ENCODE measurements at places on chromosomes 5 and 9.

DNA sequence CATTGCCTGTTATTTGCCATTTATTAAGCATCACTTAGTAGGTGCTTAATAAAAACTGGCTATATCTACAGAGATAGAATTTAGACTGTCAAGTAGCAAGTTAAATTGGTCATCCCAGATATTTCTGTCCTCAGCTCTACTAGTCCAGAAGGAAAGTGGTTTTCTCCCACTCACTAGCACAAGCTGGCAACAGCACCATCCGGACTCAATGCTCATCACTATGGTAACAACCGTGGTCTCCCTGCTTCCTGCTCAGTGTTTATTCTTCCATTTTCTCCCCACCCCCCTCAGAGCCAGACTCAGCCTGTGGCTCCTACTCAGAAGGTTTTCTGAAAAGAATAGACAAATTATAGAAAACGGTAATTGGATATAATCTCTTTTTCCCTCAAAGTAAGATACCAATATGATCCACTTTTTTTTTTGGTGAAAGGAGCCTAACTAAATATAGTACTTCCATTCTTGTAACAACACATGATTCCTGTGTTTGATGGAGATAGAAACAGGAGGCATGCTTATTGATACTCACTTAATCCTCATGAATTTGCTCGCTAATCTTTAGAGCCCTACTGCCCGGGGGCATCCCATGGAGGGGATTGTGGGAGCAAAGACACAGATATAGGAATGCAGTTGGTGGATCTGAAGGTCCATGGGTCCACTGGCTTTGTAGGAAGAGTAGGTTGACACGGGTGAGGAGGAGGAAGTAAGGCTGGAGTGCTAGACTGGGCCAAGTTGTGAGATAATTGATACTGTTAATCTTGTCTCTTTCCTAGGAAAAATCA is 191.4 kb downstream of the MAN2A1 start:
- no peak for DNase-seq

DNA sequence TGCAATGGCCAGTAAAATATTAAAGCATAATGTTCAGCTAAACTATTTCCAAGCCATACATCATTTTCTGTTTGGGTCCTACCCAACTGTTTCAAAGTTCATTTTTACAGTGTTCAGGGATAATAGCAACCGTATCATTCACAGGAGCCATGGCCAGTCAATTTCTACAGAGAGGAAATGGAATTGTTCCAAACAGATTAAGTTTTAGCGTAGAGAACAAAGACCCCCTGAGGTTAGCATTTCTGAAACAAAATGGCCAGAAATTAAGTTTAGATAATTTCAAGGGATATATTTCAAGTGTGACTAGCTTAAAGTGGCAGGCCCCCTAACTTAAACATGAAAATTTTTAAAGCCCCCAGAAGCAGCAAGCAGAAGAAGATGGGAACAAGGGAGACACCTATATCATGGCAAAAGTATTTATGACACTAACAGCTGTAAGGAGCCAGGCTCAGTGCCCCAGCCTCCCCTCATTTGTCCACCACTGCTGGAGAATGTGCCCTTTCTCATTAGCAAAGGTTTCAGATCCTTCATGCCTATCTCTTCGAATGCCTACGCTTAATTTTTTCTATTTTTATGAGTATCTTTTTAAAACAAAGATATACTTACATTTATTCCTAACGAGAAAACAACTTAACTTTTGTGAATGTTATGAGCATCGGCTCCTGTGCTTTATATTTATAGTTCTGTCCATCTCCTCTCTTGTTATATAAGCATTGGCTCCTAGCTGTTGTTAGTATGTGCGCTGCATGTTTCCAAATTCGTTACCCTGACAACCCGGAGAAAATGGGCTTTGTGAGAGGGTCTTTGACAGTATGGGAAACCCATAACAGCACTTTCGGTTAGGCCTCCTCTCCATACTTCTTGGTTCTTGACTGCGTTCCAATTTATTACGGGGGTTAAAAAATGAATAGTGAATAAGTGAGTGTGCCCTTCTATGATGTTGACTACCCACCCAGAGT is 116.3 kb downstream of the MED27 start:
- no peak for DNase-seq

DNA sequence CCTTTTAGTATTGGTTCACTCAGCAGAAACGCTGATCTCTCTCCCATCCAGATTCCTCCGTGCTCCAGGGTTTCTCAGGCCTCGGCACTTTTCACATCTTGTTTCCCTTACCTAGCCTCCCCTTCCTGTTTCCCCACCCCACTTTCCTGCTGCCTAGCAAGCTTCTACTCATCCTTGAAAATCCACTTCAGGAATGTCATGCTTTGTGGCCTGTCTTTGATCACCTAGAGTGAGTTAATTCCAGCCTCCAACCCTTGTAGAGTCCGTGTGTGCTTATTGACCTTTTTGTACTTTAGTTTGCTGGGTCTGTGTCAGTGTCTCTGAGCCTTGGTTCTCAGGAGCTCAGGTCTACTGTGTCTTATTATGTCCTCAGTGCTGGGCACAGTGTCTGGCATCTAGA is 116.6 kb downstream of the AOPEP start:
- DNase-seq = no peak

DNA sequence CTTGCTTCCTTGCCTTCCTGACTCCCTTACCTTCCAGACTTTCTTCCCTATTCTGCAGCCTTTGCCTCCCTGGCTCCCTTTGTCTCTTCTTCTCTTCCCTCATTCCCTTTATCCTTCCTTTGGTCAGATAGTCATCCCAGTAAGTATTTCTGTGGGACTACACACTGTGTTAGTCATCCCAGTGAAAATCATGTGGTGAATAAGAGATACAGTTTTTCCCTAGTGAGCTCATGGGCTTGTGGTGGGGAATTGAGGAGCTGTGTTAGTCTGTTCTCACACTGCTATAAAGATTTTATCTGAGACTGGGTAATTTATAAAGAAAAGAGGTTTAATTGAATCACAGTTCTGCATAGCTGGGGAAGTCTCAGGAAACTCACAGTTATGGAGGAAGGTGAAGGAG is 109.8 kb upstream of the EDIL3 start:
- no peak for DNase-seq

- no peak for DNase-seq
Measured at GRCh38 chr5:111509119-111509518, 3.2 kb downstream of the STARD4 start.

GRCh38 chr5:142922223-142922952 is 152.2 kb downstream of the ARHGAP26 start:
- peak; percentile 32 for DNase-seq

- no peak for DNase-seq
Measured at GRCh38 chr5:128469912-128470311, 68.1 kb downstream of the FBN2 start.

GRCh38 chr5:7436521-7436920 is 40.6 kb downstream of the ADCY2 start:
- no peak for DNase-seq

GRCh38 chr5:126732716-126733115 is 44.2 kb upstream of the LMNB1 start:
- no peak for DNase-seq

DNA sequence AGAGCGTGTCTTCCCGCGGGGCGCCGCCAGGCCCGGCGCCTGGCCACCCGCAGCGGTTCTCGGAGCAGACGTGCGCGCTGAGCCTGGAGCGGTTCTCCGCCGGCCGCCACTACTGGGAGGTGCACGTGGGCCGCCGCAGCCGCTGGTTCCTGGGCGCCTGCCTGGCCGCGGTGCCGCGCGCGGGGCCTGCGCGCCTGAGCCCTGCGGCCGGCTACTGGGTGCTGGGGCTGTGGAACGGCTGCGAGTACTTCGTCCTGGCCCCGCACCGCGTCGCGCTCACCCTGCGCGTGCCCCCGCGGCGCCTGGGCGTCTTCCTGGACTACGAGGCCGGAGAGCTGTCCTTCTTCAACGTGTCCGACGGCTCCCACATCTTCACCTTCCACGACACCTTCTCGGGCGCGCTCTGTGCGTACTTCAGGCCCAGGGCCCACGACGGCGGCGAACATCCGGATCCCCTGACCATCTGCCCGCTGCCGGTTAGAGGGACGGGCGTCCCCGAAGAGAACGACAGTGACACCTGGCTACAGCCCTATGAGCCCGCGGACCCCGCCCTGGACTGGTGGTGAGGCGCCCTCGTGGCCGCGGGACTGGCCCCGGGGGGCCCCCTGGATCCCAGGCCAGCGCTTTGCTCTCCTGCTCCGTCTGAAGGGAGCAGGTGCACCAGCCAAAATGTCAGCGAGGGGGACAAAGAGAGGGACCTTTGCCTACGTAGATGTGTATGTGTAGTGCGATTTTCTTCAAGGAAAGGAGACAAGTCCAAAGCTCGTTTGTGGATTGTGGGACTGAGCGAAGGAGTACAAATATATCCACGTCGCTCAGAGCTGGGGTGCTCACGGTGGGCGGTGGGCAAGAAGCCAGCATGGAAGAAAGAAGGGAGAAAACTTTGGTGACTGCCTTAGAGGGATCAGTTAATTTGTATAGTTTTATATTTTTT is 19.5 kb downstream of the BTNL9 start:
- no peak for DNase-seq

- DNase-seq = peak; percentile 16
Measured at GRCh38 chr5:7886849-7887475, 18.0 kb downstream of the MTRR start.

DNA sequence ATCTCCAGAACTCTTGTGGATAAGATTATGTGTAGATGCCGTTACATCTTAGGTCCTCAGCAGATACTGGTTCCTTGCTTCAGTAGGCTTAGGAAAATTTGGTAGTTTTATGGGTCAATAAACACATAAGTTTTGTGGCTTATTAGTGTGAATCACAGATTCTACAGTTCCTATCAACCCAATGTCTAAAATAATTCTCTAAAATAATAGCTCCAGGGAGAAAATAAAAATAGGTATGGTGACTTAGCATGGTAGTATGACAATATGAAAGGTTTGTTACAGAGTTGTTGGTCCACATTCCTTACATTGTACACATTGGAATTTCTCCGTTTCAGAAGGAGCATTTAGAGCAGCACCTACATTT is 91.7 kb downstream of the AOPEP start:
- DNase-seq = no peak

GRCh38 chr5:36882250-36882649 is 5.7 kb downstream of the NIPBL start:
- peak; percentile 26 for DNase-seq

GRCh38 chr5:77893225-77893860 is 117.2 kb upstream of the TBCA start:
- DNase-seq = peak; percentile 81

DNA sequence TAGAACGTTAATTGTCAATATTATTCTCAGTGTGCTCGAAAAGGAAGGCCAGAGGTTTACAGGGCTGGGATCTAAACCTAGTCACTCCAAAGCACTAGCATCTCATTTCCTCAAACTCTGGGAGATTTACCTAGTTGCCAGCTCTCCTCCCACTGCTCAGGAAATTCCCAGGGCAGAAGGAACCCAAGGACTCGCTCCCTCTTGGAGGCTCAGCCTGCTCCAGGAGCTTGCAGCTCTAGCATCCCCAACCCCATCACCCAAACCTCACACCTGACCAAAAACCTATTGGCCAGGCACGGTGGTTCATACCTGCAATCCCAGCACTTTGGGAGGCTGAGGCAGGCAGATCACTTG is 26.0 kb downstream of the SERINC5 start:
- DNase-seq = no peak

DNA sequence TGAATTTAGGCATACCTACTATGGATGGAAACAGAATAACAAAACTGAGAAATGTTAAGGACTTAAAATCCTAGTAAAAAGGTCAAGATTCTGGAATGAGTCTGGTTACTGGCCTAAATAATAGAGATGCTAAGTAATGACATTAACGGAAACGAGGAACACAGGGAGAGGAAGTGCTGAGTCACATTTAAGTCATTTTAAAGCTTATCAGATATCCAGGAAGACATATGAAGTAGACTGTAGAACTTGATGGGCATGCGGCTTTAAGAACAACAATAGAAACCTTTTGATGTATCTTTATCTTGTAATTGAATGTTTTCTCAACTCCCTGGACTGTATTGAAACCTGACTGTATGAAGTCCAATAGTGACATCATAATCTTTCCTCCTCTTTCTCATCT is 1251.4 kb upstream of the CDH6 start:
- no peak for DNase-seq

DNA sequence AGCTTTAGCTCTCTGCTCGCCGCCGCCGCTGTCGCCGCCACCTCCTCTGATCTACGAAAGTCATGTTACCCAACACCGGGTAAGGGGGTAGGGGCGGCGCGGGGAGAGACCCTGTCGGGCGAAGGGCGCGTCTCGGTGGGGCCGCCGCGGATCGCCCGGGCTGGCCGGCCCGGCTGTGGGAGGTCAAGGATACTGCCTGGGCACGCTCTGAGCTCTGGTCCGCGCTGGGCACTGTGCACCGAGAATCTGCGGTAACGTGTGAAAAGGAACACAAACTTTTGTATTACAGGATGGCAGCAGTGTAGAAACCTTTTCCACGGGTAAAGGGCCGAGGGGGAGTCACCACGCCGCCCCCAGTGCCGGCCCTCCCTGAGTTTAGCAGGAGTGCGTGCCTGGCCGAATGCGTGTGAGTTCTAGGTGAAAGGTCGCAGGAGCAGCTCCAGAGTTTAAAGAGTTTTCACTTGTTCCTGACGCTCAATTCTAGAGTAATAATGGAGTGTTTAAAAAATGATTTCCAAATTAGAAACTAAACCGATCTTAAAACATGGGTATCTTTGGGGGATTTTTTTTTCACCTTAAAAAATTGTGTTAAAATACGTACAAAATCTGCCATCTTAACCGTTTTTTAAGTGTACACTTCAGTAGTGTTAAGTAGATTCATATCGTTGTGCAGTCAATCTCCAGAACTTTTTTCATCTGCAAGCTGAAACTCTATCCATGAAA is at the start of gene HSDL2:
HSDL2 (plus strand) TSS at position 7 of the 723 bp plus-strand sequence; CDS start at position 63, 56 bp downstream.
- peak; percentile 31 for DNase-seq

DNA sequence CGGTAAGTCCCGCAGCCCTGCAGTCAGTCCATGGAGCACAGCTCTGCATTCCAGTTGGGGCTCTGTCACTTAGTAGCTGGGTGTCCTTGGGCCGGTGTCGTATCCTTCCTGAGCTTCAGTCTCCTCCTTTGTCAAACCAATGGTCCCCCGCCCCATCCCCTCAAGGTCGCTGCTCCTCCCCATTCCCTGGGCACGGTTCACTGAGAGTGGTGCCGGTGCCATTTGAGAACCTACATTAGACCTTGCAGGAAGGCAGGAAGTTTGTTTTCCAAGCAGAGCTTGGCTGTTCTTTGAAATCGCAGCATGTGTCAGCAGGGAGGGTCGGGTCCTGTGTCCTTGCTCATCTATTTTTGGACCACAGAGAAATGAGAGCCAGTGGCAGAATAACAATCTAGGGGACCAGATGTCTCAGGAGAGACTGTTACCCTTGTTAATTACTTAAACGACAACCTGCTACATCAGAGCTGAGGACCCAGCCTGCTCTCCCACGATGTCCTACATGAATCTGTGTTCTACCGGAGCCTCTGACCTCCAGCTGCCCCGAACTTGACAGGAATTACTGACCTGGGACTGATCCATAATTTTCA is 21.7 kb upstream of the BARHL1 start:
- no peak for DNase-seq

GRCh38 chr5:73796164-73797131 is 170.5 kb downstream of the ARHGEF28 start:
- peak; percentile 75 for DNase-seq

- DNase-seq = no peak
Measured at GRCh38 chr5:180785121-180785781, 17.4 kb downstream of the MGAT1 start.

GRCh38 chr5:122773619-122774018 is 1.3 kb upstream of the SNX2 start:
- peak; percentile 59 for DNase-seq
